Effector CD4-positive, alpha-beta T cell (primary cell): ENCODE measurements at places on chromosomes 4 and X.

- no peak for DNase-seq
These were observed 491.1 kb downstream of the AFF2 start for GRCh38 chrX:148991502-148991901.

GRCh38 chr4:174430576-174430975 lies 91.7 kb downstream of the HPGD start:
- no peak for DNase-seq

DNA sequence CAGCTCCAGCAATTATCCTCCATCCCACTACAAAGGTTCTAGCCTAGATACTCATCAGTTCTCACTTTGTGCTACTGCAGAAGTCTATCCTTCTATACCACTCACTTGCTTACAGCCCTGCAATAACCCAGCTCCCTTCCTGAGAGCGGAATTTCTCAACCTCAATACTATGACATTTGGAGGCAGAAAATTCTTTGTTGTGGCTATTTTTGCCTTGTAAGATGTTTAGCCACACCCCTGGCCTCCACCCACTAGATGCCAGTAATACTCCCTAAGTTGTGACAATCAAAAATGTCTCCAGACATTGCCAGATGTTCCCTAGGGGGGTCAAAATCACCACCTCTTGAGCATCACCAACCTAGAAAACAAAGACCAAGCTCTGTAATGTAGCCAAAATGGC lies 149.5 kb downstream of the QDPR start:
- DNase-seq: no peak

DNA sequence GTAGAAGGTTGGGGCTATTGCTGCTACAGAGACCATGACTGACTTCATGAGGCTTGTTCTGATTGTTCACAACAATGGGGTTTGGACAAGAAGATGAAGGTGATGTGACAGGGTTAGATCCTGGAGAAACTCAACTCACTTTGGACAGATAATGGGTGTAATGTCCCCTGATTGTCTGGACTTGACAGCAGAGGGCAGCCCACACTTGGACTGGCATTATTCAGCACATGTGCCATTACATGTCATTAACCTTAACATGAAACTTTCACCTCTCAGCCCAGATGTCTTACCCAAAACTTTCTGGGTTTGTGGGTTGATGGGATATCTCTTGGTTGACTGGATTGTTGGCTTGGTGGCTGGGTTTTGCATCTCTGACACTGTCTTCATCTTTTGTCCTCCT lies 101.5 kb downstream of the MXRA5 start:
- no peak for DNase-seq

DNA sequence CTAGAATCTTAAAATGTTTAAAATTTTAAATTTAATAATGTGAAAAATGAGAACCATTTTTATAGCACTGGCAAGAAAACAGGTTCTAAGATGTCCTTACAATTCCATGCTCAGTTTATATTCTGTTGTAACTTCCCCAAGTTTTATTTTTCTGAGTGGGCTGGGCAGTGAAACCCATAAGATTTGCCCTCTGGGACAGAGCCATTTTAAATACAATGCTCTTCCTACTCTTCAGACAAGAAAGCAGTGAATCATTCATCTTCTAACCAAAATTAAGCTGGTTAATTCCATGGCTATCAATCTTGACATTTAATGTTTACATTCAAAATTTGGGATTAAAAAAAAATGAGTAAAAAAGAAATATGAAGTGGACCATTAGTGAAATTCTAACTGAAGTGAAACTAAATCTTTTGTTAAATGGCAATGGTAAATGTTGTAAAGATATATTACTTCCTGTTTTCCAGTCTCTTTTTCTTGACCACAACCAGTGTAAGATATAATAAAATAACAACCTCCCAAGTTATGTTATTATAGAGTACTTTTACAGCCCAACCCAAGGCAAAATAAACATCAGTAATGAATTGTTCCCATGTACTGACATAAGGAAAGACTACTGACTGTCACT lies 37.2 kb upstream of the PTPN13 start:
- no peak for DNase-seq

DNA sequence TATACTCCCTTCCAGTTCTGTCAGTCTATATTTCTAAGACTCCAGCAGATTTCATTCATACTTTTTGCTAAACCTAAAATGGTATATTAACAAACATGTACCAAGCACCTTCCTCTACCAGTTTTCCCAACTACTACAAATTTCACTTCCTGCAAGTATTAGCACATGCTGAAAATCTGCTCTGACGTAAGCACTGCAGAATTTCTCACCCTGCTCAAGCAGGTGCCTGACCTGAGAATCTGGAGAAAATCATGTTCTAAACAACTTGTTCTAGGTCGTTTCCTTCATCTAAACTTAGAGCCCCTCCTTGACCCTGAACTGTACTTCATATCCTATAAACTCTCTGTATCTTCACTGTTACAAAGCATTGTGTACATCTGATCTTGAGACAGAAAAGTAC lies 380.7 kb upstream of the NOCT start:
- no peak for DNase-seq

DNA sequence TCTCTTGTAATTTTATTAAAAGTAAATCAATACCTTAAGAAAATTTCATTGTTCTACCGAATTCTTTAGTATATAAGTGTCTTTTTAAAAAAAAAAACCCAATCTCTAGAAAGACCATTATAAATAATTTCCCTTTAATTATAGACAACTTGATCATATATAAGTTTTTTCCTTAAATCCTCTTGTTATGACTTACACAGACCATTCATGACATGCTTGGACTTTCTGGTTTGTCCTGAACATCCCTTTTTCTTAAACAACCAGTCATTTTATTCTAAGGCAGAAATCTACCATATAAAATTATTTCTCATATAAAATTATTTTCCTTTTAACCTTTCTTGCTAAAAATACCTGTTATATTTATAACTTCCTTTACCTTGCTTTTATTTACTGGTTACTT lies 15.4 kb upstream of the FHDC1 start:
- DNase-seq: no peak

DNA sequence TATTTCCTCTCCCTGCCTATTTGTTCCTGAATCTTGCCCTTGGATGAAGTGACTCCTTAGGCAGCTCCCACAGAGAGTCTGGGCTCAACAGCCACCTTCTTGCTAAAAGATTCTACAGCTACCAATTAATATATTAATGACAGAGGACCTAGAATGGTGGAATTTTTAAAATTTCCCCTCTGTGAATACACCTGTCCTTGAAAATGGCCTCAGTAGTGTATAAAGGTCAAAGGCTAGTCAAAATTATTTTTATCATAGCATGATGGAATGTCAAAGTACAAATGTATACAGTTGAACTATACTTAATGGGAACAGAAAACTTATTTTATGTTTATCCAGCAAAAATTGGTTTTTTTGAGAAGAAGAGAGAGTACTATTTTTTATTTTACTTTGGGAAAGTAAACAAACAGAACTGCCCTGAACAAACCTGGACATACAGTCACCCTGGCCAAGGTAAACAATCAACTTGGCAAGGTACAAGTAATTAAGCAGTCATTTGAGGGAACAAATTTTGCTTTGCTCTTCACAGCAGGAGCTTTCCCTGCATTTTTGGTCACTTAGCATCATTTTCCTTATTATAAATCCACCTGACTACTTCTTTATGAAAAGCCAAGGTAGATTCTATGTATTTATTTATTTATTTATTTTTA lies 250.8 kb downstream of the INPP4B start:
- no peak for DNase-seq

- DNase-seq: no peak
These were observed at the start of gene CRMP1 for GRCh38 chr4:5893004-5893580. CRMP1 (minus strand) TSS chr4:5893086; CDS start chr4:5892969, 117 bp downstream.

- DNase-seq: no peak
These were observed 52.5 kb downstream of the SNX25 start for GRCh38 chr4:185261946-185262345.

GRCh38 chrX:30576881-30577280 lies 685 bp downstream of the TASL start:
- DNase-seq: no peak

DNA sequence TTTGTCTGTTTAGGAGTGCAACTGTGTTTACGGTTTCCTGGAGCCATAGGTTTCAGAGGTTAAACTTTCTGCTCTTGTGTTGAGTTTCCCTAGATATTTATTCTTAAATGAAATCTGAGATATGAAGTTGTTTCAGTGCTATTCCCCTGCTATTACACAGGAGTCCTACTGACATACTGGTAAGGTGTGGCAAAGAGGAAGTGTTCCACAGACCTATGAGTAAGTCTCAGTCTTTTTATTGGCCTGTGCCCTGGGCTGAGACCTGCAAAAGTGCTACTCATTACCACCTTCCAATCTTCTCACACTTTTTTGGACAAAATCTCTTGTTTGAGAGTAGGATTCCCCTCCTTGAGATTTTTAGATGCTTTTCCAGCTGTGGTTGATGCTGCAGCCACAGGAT lies 35.6 kb upstream of the MAGEA8 start:
- no peak for DNase-seq
